Activated T-helper 17 cell treated with anti-CD3 and anti-CD28 coated beads, Interleukin-2, amount 50 U/mL, for 72 hours (primary cell): ENCODE measurements at places on chromosomes 2 and 18.

DNA sequence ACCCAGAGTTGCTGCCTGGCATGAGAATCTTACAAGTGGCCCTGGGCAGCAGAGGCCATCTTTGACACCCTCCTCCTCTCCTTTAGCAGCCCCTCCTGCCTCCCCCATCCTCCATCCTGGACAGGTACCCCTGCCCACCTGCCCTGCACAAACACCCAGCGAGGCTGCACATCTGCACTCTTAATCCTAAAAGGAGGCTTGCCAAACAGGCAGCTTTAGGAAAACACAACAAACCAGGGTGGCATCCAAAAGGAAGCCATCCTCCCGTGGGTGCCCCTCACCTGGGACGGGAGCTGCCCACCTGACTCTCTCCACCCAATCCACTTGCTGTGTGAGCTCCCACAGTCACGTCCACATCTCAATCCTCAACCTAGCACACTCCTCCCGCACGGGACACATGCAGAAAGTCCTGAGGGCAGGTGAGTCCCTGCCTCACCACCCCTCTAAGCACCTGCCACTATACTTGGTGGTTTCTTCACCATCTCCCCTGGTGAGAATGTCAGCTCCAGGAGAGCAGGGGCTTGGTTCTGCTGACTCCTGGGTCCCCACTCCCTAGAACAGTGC lies 5.8 kb downstream of the BIN1 start:
- ATAC-seq = no peak

GRCh38 chr18:52254367-52254766 lies 85.6 kb upstream of the DCC start:
- no peak for ATAC-seq

DNA sequence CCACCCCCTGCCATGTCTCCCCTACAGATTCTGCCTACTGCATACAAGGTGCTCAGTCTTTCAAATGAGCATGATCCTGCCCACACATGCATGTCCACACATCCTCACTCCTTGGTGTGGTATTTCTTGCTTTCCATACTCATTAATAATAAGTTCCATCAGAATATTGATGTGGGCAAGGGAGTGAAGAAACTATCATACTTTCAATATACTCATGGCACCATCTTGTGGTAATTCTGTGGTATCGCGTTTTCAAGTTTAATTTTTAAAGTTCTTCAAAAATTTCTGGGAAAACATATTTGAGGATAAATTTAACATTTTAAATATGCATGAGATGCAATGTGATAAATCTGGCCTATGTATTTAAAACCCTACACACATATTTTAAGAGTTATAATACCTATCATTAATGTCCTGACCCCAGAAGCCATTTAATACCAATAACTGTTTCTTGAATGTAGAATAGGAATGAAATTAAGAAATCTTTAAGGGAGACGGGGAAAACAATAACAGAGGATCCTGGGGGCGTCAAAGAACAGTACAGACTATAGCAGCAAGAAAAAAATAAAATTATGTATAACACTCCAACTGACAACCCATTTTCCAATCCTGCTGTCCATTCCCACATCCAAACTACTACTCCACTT lies 110.1 kb downstream of the ZNF385B start:
- no peak for ATAC-seq

GRCh38 chr2:171847627-171848026 lies 46.4 kb downstream of the SLC25A12 start:
- no peak for ATAC-seq

DNA sequence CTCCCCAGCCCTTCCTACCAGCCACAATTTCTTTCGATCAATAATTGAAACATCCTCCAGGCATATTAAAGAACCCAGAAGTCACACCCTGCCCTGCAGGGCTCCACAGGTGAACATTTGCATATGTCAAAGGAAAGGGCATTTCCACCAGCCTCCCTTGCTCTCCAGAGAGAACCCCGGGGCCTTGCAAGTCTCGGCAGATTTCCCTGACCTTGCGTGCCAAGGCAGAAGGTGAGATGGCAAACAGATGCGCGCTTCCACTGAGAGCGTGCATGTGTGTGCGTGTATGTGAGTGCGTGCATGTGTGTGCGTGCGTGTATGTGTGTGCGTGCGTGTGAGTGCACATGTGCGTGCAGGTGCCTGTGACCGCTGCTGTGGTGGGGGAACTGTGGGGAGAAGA lies 120.3 kb downstream of the INO80D start:
- no peak for ATAC-seq

DNA sequence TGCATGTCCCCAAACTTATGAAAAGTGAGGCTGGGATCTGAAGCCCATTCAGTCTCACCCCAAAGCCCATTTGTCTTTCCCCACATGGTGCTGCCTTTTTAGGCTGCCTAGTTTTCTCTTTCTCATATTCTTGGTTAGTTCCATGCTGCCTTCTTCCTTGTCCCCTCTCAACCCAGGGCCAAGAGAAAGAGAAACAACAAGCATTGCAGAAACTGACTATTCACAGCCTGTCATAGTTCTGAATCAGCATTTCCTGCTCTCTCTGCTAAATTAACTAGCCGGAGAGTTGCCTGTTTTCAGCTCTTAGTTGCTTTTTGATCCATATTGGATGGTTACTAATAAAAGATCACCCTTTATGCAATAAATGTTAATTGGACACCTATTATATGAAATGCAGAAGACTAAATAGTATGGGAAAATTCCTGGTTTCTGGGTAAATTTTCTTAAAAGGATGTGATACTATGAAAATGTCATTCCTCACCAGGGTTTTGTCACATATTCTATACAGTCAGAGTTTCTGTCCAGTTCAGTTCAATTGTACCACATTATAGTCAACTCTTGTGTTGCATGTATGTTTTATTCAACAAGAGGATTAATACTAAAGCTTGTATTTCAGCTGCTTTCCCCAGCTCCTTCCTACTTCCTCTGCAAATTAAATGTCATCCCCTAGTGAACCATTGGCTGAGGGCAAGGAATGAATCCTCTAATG lies 246.5 kb downstream of the GALR1 start:
- ATAC-seq = no peak

- no peak for ATAC-seq
These were observed 16.3 kb downstream of the PLEKHB2 start for GRCh38 chr2:131121464-131121863.

- ATAC-seq = no peak
These were observed 147.7 kb downstream of the TRABD2A start for GRCh38 chr2:84732897-84733778.

DNA sequence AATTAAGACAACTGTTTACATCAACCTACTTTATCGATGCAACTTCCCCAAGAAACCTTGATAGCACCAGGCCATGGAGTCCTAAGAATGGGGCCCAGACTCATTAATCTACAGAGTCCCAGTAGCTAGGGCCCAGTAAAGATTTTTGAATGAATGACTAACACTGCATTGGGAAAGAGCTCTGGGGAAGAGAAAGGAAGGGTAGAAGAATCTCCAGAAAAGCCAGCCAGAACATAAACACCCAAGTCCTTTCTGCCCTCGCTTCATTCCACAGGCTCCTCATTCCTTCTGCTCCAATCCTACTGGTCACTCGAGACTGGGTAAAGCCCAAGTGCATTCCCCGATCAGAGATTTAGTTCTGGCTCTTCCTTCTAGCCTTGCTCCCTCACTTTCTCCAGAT lies 44.3 kb downstream of the CYRIA start:
- no peak for ATAC-seq

DNA sequence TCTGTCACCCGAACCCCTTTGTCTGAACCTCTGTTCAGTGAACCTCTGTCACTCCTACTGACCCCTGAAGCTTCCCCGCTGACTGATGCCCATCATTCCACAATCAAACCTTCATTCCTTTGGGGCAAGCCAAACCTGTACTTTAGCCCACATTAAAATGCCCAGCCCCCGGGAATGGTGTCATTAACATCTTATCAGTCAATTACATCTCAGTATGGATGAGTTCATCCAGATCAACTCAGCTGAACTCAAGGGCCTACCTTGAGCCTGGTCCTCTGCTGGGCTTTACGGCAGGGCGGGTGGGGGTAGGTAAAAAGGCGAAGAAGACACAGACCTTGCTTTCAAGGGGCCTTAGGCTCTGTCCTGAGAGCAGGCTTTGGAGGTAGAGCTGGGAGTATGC lies 154.4 kb upstream of the SMAD2 start:
- ATAC-seq = no peak

GRCh38 chr2:128594953-128595677 lies 276.4 kb upstream of the HS6ST1 start:
- no peak for ATAC-seq

- no peak for ATAC-seq
These were observed 883.7 kb downstream of the TSN start for GRCh38 chr2:122639176-122639575.

GRCh38 chr2:55721596-55722215 lies 28.1 kb upstream of the PNPT1 start:
- no peak for ATAC-seq

DNA sequence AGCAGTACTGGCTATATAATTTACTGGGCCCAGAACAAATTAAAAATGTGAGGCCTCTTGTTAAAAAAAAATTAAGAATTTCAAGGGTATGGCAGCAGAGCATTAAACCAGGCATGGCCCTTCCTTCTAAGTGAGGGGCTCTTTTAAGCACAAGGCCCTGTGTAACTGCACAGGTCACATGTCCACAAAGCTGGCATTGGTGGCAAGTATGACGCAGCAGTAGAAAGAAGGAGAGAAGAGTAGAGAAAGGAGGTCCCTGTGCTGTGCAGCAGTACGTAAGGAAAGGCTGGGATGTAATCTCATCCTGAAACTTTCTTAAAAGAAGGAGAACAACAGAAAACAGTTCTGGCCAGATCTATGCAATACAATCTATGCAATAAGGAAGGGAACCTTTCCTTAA lies 51.2 kb downstream of the MBD2 start:
- ATAC-seq = no peak

- ATAC-seq = no peak
These were observed 78.6 kb upstream of the ACSL3 start for GRCh38 chr2:222782201-222782730.

- no peak for ATAC-seq
These were observed 90.4 kb upstream of the KYNU start for GRCh38 chr2:142786918-142787702.

GRCh38 chr2:133843091-133843490 lies 274.8 kb upstream of the NCKAP5 start:
- no peak for ATAC-seq

- ATAC-seq = no peak
These were observed 87.1 kb downstream of the TNS1 start for GRCh38 chr2:217915706-217916105.

GRCh38 chr2:165648801-165649200 lies 145.2 kb downstream of the GALNT3 start:
- ATAC-seq = no peak

DNA sequence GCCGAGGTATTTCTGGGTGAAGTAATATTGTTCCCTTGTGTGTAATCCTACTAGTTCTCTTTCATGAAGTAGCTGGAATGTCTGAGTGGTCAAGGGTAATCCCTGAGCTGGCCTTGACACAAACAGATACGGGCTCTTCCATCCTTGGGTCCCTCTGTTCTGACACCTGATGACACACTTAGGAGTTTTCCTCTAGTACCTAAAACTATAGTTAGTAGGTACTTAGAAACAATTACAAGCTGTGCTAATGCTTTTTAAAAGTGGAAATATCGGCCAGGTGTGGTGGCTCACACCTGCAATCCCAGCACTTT lies 59.2 kb upstream of the IL1R1 start:
- no peak for ATAC-seq

DNA sequence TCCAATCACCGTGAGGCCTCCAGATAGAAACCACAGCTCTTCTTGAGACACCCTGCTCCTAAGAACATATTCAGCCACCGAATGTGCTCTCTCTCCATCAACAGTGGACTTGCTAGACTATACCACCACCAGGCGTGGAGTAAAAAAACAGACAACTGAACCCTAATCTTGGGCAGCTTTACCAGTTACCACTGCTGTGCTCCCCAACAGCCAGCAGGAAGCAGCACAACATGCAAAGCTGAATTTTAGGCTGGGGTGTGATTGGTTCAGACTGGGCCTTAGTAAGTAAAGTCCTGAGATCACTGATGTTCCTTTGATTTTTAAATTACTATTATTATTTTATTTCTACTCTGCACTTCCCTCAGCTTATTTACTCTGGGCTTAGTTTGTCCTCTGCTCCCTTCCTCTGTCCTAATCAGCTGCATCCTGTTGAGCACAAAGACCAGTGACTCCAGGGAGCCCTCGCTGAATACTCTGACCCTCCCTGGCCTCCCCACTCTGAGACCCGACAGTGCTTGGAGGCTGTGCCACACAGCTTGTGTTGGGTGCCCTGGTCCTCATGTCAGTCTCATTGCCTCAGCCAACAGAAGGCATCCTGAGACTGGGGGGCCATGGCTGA lies 21.9 kb downstream of the MRPL35 start:
- peak; percentile 61 for ATAC-seq

GRCh38 chr2:61471905-61472805 lies 1.3 kb upstream of the USP34 start:
- peak; percentile 13 for ATAC-seq

GRCh38 chr2:1594373-1595171 lies 149.7 kb downstream of the PXDN start:
- no peak for ATAC-seq

DNA sequence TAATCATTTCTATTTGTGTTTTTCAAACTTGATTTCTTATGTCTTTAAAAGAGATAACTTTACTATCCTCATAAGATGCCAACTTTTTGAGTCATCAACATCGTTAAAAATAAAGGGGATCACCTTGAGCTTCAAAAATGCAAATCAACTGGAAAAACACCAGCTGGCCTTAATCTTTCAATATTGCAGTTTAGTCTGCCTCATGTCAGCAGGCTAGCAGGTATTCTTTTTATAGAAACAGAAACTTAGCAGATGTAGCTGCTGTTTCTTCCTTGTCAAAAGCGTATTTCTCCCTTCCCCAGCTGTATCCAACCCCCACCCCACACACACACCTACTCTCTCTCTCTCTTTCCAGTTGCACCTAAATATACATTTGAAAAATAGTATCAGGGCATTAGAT lies 154.1 kb upstream of the ZNF804A start:
- no peak for ATAC-seq

DNA sequence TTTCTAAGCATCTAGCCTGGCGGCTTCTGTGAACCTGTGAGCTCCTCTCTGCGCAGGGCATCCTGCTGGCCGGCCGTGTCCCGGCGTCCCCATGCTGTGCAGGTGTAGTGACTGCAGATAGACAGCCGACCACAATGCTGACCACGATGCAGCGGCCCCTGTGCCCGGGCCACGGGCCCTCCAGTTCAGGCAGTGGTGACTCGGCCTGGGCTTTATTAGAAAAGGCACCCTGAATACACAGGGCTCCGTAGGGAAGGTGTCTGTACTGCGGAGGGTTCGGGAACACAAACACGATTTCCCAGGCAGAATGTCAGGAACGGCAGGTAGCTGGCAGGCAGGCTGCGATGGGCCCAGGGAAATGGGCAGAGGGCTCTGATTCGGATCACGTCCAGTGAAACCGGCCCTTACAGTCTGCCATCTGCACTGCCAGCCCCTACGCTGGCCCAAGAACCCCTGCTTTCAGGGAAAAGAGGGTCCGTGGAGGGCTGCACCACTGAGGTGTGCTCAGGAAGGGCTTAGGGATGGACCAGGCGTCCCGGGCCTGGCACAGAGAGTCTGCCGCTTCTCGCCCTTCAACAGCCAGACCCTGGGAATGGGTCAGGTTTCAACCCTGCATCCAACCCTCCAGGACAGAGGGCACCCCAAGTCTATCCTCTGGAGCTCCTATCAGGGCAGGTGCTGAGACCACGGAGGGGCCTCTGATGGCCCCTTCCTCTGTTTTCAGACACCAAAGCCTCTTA lies 196.5 kb downstream of the HDAC4 start:
- no peak for ATAC-seq
